ENCODE measurements at places on chromosomes 16 and 17.

DNA sequence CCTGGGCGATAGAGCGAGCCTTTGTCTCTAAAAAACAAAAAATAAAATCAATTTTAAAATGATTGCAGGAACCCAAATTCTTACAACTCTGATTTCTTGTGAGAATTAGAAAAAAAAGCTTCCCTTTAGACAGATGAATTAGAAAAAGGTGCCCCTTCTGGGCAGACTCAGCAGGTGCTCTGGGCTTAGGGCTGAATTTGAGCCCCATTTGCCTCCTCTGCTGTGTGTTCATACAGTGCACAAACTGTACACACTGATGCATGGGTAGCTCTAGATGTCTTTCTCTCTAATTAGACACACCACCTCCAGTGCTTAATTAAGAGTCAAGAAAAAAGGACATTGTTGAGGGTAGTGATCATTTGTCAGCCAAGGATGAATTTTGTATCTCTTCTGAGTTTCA is 38.5 kb upstream of the NOL11 start:
- DNase-seq: no peak

GRCh38 chr16:82017911-82018568 is 6.8 kb upstream of the SDR42E1 start:
- DNase-seq: no peak

GRCh38 chr17:19237389-19238166 is 412 bp downstream of the EPN2 start:
- DNase-seq: no peak

DNA sequence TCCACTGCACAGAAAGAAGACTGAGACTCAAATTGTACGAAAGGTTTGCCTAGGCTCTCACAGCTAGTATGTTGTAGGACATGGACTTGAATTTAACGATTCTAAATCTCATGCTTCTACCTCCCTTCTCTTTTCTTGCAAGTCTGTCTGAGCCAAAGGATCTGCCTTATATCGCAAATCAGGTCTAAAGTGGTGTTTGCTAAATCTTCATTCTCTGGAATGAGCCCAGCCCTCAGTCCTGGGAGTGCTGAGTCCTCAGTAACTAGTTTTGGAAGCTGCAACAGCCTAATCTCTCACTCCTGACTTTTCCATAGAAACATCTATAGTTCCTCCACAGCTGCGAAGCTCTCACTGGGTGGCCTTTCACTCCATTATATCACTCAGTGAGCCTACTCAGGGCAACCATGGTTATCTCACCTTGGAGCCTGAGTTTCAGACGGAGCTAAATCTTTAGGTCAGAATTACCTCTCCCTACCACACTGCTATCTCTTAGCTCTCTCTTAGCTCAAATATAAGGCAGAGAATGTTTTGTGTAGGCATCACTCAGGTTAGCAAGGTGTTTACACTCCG is 575.5 kb upstream of the C16orf82 start:
- DNase-seq: no peak

DNA sequence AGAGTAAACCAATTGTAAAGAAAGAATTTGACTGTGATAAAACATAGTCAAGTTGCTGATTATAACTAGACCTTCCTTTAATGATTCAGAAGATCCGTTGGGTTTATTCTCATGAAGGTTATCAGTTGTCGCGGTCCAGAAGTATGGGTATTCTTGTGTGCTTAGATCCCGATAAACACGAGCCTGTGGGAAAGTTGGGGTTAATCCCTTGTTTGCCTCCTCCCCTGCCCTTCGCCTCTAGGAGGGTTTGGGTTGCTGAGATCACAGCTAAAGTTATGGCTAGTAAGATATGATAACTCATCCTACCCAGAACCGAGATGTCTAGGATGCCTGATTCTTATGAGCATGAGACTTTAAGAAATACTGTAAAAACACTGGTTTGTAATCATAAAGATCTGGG is 66.8 kb downstream of the GPRC5B start:
- no peak for DNase-seq

DNA sequence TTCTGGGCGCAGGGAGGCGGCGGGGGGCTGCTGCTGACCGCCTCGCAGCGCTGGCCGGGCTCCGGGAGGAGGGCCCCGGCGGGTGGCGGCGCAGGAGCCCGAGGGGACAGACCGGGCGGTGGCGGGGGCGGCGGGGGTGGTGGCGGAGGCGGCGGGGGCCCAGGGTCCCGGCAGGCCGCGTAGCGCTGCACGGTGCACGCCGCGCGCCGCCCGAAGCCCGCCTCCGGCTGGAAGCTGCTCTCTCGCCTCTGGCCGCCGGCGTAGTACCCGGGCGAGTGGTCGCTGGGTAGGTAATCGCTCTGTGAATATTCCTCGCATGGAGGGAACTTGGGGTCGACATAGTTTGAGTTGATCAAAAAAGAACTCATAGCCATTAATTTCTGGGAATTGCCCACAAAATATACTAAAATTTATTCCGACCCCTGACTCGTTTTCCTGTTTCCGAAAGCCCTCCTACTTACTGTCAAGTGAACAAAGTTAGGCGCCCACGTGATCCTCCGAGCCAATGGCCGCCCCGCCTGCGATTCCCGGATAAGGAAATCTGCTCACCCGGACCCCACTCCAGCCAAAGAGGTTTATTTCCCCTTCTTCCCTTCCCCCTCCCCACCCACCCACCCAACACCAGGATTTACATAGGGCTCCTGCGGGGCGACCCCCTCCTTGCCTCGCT is at the start of gene HOXB4:
HOXB4 (minus strand) TSS at position 405 of the 670 bp plus-strand sequence; CDS start at position 374, 31 bp downstream.
- DNase-seq: peak; percentile 37

DNA sequence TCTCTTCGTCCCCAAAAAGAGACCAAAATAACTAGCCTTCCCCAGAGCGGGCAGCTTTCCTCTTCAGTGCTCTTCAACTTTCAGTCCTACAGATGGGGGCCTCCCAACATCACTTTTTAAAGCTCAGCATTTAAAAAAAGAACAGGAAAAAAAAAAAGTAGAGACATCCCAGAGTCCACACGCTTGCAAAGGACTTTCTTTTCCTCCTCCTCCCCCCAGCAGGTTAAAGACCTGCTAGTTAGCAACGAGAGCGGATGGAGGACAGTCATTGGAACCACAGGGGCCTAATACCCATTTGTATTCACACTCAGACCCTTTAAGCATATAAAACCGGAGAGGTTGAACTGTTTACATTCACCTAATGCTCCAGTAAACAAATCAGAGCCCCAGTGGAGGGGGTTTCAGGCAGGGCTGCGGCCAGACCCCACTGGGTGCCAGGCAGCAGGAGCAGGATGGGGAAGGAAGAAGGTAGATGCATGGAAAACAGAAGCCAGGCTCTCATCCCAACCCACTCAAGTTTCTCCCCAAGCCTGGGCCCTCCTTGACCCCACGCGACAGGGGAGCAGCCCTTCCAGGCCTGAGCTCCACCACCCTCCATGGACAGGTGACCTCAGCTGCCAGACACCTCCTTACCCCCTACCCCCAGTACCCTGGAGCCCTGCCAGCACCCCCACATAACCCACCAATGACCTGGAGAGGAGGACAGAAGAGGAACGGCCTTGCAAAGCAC is 15.2 kb downstream of the ZFHX3 start:
- no peak for DNase-seq

- no peak for DNase-seq
Measured at GRCh38 chr17:38873640-38874380, 4.0 kb downstream of the LASP1 start.

DNA sequence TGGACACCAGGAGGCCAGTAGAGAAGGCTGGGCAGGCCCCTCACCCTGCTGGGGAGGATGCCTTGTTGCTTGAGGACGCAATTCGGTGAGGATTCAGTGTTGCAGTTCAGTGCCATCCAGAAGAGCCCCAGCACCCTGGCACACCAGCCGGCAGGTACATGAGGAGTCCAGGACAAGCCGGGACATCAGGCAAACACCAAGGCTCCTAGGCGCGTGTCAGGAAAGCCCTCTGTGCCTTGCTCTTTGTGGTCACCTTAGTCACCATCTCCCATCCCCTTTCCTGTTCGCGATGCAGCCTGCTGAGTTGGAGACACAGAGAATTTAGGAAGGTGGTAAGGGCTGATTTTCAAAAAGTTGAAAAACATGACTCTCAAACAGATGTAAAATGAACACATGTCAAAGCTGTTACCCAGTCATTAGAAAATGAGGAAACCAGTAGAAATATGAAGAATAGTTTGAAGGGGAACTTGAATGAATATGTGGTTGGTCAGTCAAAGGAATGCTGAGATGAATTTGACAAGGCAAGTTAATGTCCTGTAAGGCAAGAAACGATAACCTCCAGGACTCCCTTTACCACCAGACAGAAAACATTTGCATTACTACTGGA is 2.3 kb upstream of the NCBP3 start:
- DNase-seq: no peak

DNA sequence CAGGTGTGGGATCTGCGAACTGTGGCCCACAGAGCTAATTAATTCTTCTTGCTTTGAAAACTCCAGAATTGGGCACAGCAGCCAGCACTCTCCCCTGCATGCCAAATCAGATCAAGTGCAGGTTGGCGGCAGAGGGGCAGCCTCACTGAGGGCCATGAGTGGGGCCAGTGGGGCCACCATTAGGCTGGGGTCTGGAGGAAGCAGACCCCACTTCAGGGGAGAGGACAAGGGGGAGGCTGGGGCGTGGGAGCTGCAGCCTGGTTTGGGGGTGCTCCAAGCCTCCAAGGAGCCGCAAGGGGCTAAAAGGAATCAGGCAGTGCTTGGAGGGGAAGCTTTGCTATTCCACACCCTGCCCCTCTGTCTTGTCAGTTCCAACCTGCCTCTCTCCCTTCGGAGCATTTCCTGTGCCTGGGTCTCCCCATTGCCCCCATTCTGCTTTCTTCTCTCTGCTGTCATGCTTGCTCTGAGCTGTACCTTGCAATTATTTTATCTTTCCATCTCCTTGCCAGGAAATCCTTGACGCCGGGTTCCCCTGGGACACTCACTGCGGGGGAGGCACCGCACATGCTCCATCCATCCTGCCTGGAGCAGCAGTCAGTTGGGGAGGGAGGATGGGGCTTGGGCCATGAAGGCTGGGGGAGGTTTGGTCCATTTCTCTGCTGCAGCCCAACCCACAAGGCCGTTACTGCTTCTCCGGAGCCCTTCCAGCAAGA is 3.3 kb upstream of the ABCC3 start:
- no peak for DNase-seq
